ENCODE measurements at places on chromosomes 1 and 21.

GRCh38 chr1:201647094-201647493, 108.2 kb downstream of the NAV1 start:
- DNase-seq, result no peak

- DNase-seq, result no peak
Measured at GRCh38 chr1:198162091-198162767, 5.4 kb downstream of the NEK7 start.

DNA sequence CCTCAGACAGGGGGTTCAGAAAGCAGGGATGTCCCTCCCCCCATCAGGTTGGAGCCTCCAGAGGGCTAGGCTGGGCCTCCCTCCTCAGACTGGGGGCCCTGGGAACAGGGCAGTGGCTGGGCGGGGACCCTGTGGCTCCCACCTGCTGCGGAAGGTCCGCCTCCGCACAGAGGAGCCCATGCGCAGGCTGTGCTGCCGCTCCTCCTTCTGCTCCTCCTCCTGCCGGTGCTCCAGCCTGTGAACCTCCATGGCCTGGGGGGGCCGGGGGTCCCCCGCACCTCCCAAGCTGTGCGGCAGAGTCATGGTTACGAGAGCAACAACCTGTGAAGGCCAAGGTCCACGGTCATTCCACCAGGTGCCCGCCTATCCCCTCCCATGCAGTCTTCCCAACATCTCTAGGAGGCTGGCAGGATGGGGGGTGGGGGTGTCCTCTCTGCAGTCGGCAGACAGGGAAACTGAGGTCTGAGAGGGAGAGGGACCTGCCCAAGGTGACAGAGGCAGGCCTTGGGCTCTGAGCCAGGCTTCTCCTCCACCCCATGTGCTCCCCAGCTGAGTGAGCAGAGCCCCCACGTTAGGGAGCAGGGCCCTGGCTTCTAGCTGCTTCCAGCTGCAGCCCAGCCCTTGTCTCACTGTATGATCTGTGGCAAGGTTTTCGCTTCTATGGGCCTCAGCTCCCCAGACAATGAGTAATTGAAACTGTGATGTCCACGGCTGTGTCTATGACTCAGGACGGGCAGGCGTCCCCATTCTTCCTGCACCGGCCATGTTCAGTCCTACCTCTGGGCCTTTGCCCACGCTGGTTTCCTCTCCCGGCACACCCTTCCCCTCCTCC, 3.4 kb downstream of the MYOM3 start:
- DNase-seq, result no peak

GRCh38 chr1:232776526-232777106, 28.6 kb upstream of the MAP10 start:
- no peak for DNase-seq

DNA sequence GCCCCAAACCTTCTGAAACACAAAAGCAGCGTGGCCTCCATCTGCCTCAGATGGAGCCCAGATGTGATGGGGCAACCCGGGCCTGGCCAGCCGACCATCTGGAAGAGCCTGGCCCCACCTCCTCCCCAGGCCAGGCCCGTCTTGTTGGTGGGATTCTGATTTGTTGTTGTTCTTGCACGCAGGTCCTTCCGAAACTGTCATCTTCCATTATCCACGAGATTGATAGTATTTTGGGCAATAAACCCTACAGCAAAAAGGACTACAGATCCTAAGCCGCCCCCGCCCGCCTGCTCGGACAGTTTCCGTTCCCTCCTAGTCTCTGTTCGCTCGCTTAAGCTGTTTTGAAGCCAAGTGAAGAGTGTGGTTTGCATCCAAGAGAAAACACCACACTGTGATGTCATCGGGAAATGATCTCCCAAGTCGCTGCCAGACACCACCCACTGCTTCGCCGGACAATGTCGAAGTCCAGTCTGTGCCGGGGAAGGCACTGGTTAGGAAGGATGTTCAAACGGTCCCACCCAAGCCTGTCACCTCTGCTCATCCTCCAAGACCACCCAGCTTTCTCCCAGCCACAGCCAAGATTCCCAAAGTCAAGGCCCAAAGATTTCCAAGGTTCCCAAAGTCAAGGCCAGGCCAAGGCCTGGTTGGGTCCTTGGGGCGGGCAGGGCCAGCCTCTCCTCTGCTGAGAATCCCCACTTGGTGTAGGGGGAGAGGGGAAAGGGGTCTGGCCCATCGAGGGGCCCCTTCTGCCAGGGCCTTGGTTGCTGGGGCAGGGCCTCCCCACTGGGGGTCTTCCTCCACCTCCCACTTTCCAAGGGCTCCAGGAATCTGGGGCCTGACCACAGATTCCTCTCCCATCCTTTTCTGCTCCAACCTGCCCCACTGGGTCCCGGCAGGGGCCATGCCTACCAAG, 52.9 kb downstream of the KCNAB2 start:
- DNase-seq, result no peak

GRCh38 chr1:228735871-228736586, 750 bp downstream of the RHOU start:
- peak; percentile 14 for DNase-seq

DNA sequence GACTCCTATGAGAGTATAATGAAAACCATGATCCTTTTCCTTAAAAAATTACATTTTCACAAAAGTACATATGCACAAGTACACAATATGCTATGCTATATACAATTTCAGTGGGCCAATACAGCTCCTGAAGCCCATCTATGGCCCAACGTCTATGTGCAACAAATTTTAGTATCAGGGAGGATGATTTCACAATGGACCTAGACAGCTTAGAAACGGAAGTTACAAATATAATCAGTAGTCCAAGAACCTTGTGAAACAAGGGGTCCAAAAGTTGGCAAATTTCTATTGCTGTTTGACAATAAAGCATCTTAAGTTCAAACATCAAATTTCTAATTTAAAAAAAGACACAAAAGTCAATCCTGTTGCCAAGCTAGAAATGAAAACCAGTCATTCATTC, 87.0 kb downstream of the DPYD start:
- no peak for DNase-seq

- no peak for DNase-seq
Measured at GRCh38 chr1:30176477-30176876, 546.9 kb downstream of the MATN1 start.

DNA sequence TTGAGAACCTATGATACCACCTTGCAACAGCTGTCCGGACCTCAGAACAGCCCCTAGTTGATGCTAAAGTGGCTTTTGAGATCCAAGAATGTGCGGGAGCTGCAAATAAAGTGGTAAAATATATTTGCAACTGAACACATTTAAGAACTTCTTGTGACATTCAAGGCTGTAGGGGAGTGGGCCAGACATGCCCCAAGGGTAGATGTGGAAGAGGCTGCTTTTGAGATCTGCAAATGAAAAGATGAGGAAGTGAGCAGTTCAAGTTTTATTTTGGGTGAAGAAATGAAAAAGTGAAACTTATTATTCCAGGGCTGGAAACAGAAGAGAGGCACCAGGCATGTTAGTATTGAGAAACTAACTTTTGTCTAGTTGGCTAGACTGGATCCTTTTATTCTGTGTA, 359.5 kb upstream of the PLXNA2 start:
- no peak for DNase-seq

DNA sequence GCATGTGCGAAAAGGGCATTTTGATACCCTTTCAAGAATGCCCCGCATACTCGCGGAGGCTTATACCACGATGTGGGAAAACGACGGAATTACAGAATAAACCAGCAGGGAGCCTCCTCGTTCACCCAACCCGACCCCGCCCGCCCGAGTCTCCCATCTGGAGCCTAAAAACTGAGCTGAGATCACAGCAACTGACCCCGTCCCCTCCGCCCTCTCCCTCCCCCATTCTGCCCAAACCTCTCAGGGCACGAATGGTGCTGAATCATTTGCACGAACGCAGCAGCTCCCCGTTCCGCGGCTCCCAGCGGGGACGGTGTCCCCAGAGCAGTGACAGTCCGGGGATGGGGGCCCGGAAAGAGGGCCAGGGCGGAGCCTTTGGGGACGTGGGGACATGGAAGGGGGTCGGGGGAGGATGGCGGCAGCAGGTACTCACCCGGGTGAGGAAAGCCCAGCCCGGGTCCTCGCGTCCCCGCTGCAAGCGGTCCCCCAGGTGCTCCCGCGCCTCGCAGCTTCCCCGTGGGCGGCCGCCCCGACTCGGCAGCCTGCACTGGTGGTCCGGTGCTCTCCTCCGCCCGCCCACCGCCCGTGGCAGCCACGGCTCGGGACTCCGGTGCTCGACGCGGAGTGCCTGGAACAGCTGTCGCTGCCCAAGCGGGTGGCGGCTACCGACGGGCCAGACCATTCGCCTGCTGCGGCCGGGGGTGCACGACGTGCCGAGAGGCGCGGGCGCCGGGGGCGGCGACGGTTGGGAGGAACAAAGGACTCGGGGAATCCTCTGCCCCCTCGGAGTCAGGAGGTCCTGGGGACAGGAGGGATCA, at the start of gene TTLL7:
TTLL7 (minus strand) TSS at position 635 of the 818 bp plus-strand sequence. CDS start 46,921 bp downstream, outside the sequence.
- peak; percentile 17 for DNase-seq

- DNase-seq, result no peak
Measured at GRCh38 chr1:152374451-152374850, 14.6 kb upstream of the FLG2 start.

Measured in stimulated activated CD4-positive, alpha-beta T cell treated with anti-CD3 and anti-CD28 coated beads, Interleukin-4, amount 100 ng/mL, for 4 hours (primary cell).